CD4-positive, alpha-beta T cell treated with Interleukin-2 at 100 ng/mL for 4 hours (primary cell): ENCODE measurements at places on chromosomes 3 and 15.
A peak's percentile ranks its signal among the peaks of the same experiment; 100 is the strongest.

- DNase-seq: no peak
Measured at GRCh38 chr15:90891346-90891949, 7.1 kb downstream of the FES start.

GRCh38 chr3:107753976-107754375 is 231.2 kb downstream of the BBX start:
- no peak for DNase-seq

GRCh38 chr15:78065973-78066946 is 11.3 kb downstream of the TBC1D2B start:
- no peak for DNase-seq

- no peak for DNase-seq
Measured at GRCh38 chr15:100941536-100941935, 22.4 kb downstream of the LRRK1 start.

GRCh38 chr3:107973152-107973551 is 117.7 kb downstream of the CD47 start:
- no peak for DNase-seq

GRCh38 chr15:87572381-87572910 is 684.1 kb downstream of the NTRK3 start:
- DNase-seq: no peak

- DNase-seq: no peak
Measured at GRCh38 chr3:73094951-73095350, 33.5 kb downstream of the EBLN2 start.

DNA sequence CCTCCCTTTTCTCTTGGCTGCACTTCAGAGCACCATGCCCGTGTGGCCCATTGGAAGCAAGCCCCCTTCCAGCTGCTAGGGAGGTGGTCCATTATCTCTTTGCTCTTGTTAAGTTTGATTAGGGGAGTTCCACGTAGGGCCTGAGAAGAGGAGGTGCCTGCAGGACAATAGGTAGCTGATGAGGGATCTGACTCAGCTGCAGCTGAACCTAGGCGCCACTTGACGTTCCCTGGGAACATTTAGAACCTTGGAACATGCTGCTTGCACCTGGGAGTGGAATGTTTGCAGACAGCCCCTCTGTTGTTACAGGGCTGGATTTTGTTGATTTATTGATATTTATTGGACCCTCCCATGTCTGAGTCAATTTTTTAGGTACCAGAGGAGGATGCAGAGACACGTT is 4.7 kb downstream of the SMAD3 start:
- DNase-seq: no peak

GRCh38 chr15:86555939-86556338 is 476.3 kb downstream of the AGBL1 start:
- DNase-seq: no peak

DNA sequence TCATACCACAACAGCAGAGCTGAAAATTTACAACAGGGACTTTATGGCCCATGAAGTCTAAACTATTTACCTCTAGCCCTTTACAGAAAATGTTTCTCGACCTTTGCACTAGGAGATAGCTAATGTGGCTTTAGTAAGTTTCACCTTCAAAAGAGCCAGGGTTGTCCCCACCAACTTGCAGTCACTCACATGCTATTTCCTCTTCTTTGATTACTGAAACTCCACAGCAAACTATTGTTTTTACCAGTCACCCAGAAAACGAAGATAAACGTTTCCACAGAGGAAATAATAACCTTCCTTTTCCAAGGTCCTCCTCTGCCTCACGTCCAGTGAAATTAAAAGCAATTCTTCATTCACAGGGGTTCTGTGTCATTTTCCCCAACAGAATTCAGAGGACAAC is 48.2 kb downstream of the WWTR1 start:
- DNase-seq: no peak

- no peak for DNase-seq
Measured at GRCh38 chr3:126207166-126207565, 26.8 kb upstream of the ALDH1L1 start.

DNA sequence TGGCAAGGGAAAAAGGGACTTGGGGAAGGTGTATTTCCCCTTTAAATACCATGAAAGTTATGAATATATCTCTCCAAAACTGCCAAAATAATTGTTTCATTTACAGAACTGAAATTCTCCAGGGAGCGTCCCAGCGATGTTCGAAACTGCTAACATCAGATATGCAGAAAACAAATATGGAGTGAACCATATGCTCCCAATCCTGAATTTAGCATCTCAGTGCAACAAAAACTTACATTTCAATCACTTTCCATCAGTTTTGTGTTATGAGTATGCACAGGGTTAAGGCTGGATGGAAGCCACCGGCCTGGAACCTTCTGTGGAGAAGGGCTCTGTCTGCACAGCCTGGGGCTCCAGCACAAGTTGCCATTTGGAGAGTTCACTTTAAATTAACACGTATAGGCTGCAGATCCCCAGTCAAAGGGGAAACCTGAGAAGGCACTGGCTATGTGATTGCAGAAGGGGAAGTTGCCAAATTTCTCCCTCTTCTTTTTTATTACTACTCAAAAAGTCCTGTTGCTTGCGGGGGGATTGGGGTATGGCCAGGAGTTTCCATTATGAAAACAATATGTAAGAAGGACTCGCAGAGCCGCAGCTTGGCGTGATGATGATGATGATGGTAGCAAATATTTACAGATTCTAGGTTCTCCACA is 56.9 kb upstream of the FOXP1 start:
- no peak for DNase-seq

- peak; percentile 71 for DNase-seq
Measured at GRCh38 chr15:70480196-70480856, 283.0 kb downstream of the UACA start.

DNA sequence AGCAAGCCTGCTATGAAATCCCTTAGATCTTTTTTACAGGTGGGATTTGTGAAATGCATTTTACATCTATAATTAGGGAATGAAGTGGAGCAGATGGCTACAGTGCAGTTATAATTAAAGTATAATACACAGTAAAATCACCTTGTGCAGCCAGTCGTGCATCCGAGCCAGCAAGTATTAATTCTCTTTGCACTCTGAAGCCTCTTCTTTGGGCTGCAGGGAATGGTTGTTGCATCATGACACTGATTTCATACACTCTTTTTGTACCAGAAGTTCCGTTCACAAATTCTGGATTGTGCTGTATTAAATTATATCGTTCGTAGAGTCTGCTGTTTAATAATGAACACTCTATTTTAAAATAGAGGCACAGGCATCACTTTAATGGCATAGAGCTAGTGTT is 28.7 kb upstream of the TP63 start:
- DNase-seq: no peak

GRCh38 chr3:145197051-145197820 is 963.7 kb downstream of the PLOD2 start:
- DNase-seq: no peak

DNA sequence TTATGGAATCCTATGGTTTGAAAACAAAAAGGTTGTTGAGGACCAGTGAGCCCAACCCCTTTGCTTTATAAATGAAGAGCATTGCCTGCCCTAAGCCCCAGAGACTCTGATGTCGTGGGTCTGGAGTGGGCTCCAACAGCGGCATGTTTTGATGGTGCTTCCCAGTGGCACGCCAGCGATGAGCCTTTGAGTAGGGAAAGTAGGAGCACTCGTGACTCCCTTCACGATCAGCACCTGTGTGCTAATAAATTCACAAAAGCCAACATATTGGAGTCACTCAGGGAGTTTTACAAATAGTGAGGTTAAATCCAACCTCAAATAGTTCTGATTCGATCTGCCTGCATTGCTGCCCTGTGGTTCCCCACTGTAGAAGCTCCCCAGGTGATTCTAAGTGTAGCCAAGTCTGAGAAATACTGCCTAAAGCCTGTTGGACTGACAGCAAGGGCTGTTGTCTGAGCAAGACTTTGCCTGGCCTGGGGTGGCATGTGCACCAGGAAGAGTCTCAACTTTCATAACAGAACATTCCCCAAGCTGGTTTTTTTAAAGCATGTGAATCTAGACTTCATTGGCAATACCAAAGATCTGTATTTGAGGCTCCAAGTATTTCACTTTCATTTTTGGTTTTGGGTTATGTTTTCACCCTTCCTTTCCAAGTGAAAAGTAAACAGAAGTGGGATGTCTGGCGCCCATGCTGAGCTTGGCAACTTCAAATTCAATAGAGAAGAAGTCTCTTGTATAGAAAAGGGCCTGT is 9.9 kb downstream of the CCR5 start:
- DNase-seq: no peak
